ENCODE measurements at places on chromosomes 5 and 9.

DNA sequence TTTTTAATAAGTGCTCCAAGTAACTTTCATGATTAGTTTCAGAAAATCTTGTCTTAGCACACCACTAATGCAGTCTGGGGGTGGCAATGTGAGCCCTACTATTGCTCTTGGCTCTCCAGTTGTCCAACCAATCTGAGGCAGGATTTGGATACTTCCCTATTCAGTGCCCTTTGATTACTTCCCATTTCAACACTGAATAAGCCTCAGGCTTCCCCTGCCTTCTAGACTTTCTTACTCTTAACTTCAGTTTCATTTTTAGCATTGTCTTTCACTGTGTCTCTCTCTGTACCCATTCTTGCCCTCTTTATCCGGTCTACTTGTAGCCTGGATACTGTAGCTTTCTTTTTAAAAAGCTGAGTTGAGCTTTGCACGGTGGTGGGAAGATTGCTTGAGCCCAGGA, 186.1 kb downstream of the C9orf152 start:
- DNase-seq = no peak

DNA sequence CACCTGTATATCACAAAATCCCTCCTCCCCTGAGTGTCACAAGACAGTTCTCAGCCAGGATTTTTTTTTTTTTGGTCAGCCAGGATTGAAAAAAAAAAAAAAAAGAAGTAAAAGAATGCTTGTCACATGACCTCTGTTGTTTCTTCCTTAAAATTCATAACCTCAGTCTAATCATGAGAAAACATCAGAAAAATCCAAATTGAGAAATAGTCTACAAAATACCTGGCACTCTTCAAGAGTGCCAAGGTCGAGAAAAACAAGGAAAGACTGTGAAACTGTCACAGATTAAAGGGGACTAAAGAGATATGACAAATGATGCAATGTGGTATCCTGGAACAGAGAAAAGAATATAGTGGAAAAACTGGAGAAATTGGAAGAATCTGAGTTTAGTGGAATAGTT, 58.5 kb upstream of the SUB1 start:
- DNase-seq = no peak

DNA sequence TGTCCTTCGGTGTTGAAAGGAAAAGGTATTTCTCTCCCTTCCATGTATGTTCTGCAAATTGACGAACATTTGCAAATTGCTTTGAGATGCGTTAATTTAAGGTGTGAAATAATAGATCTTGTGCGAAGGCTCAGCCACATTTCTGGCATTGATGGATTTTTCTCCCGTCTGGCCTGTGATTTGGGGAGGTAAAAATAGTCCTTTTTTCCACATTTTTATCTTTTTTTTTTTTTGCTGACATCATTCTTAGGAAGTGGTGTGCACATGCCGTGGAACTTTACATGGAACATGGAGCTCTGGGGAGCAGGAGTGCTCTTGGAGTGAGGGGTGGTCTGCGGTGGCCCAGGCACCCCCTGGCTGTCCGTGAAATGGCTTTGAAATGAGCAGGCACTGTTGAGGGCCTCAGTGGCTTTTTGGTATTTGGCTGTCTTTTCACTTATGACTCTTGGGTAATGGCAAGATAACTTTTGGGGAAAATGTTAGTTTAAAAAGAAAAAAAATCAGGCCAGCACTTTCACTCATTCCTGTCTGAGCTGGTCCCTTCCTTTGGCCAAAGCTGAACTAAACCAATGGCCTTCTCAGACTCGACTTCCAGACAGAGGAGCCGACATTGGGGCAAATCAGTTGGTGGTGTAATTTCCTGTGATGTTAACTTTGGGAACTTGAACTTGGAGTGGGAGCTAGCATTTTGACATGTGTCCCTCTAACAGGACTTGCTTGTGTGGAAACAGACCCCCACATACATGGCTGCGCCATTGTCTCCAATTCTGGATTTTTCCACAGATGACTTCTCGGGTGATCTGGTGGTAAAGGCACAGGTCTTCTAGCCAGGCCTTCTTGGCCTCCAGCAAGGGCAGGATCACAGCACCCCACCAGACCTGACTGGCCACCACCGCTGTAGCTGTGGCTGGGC, 4.2 kb downstream of the NEK6 start:
- no peak for DNase-seq

GRCh38 chr9:70988551-70988950, 132.9 kb downstream of the TRPM3 start:
- no peak for DNase-seq

DNA sequence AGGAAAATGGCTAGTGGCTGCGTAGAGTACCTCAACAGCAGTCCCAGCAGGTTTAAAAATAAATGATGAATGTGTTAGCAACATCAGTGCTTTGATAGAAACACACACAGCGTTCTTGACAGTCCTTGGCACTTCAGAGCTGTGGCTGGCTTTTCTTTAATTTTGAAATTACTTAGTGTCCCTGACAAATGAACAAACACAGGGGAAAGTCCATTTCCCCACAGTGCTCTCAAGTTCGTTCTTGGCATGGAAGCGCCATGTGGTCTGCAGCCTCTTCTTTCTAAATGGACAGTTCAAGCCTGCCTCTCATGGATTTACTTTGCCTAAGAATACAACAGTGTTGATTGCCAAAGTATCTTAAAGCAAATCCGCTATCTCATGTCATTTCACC, 102.2 kb downstream of the ADAMTS12 start:
- DNase-seq = no peak
